ENCODE measurements at places on chromosomes 2 and 18. TPM values are rescaled to one million over a fixed set of nuclear protein-coding genes. Genes with fewer than 3 reads are reported as not detected.

Gene WDSUB1
- polyA plus RNA-seq, result 26.9 TPM

Gene CRIM1
- polyA plus RNA-seq, result 85.2 TPM

- DNase-seq, result no peak
Observed at GRCh38 chr2:2586068-2586776, 255.1 kb upstream of the MYT1L start.

DNA sequence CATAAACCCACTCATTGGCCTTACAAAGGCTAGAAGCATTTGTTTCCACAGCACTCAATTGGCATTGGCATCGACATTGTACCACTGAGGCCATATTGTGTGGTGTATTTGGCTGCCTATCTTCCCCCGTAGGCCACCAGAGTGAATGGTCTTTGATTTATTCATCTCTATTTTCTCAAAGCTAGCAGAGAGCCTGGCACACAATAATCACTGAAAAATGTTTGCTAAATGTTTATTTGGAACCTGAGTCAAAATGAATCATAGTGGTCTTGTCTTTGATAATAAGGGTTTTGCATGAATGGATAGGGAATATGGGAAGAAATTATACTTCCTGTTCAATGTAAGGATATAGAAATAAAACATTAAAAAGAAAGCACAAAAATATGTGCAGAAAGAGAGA, 107.3 kb upstream of the SLC8A1 start:
- no peak for DNase-seq

GRCh38 chr18:38790303-38790702, 1224.7 kb upstream of the CELF4 start:
- DNase-seq, result no peak

GRCh38 chr2:10221976-10222870, 80.5 kb upstream of the HPCAL1 start:
- DNase-seq, result no peak

- DNase-seq, result no peak
Observed at GRCh38 chr18:48161911-48162698, 231.6 kb upstream of the SMAD2 start.

- no peak for DNase-seq
Observed at GRCh38 chr2:132484144-132484543, 67.5 kb downstream of the GPR39 start.

DNA sequence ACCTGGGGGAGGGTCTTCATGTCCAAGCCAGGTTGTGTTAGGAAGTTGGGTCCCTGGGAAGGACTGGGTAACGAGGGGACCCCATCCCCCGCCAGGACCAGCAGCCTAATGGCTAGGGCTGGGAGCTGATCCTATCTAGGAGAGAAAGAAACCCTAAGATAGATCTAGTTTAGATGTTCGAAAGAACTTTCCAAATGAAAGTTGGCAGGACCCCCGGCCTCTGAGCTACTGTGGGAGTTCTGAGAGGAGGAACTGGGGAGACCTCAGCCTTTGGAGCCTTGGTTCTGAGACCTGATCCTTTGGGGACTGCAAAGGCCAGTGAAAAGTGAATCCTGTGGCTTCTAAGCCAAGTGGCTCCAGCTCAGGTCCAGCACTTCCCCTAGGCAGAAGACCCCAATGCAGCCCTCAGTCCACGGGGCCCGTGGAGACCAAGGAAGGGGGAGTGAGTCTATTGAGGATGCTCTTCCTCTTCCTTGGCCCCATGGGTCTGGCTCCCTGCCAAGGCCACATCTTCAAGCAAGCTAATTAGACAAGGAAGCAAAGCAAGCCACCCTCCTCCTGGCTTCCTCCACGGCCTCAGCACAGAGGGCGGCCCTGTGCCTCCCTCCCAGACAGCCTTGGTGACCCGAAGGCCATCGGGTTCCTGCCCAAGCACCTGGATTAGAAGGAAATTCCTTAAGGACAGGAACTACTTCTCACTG, 23.5 kb downstream of the CCT7 start:
- DNase-seq, result no peak

DNA sequence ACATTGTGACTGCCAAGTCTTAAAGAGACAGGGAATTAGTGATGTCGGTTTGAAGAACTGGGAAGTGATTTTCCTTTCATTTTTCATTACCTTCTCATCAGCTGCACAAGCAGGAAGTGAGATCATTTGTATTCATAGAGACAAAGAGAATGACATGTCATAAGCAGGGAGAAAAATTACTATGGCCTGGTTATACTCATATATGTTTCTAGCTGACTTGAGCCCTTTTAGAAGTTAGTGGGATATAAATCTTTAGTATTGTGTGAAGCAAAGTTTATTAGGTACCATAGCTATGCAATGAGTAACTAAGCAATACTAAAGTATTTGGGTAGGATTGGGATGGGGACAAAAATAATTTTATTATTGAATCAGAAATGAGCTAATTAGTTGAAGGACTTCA, 284.1 kb downstream of the PID1 start:
- DNase-seq, result no peak

Gene SLC38A11
- 19.2 TPM for polyA plus RNA-seq

DNA sequence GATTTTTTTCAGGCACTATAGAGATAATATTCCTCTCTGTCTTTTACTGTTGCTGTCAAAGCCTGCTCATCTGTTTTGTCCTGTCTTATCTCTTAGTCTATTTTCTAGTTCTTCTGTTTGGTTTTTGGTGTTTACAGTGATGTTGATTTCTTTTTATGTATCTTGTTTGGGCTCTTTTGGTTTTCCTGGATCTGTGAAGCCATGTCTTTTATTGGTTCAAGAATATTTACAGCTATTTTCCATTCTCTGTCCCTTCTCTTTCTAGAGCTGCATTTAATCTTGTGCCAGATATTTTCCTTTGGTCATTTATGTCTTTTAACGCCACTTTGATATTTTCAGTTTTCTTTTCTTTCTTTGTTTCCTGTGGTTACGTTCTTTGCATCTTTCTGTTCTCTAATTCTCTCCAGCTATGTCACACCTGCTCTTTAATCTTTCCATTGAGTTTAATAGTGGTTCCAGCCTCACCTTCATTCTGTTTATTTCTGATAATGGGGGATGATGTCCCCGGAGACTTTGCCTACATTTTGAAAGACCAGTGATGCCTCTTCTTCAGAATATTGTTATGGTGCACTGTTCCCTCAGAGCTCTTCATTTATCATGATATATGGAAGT, 32.0 kb downstream of the SMCHD1 start:
- no peak for DNase-seq

DNA sequence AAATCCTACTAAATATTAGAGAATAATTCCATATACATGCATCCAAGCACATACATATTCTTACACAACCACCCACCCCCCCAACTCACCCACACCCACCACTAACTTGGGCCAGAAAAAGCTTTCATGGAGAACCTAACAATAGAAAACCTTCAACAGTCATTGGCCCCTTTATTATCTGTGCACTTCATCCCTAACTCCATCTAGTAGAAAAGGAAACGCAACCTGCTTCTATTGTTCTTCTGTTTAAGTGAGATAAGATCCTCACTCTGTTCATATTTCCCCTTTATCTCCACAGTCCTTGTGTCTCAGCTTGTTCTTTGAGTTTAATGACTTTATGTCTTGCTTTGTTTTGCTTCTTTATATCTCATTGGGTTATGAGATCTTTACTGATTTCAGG, 1740.2 kb upstream of the CELF4 start:
- DNase-seq, result no peak
